ENCODE measurements at places on chromosomes 1 and 21. TPM values are rescaled to one million over a fixed set of nuclear protein-coding genes. Genes with fewer than 3 reads are reported as not detected.
A peak's percentile ranks its signal among the peaks of the same experiment; 100 is the strongest.

GRCh38 chr1:201552941-201553351 is 14.0 kb downstream of the NAV1 start:
- peaks cover 3% of the 10 kb centered on the region for H3K4me1 ChIP-seq
- no peaks in the 10 kb centered on the region for H3K36me3 ChIP-seq
- no peak overlapping the region for H3K4me3 ChIP-seq
- H3K27ac ChIP-seq = peak overlapping the region; percentile 45
- H3K27me3 ChIP-seq = no peaks in the 10 kb centered on the region

- no peaks in the 10 kb centered on the region for H3K36me3 ChIP-seq
- no peaks in the 10 kb centered on the region for H3K4me1 ChIP-seq
- H3K4me3 ChIP-seq = no peak overlapping the region
- H3K27me3 ChIP-seq = no peaks in the 10 kb centered on the region
- no peak overlapping the region for H3K27ac ChIP-seq
- DNase-seq = no peak
Observed at GRCh38 chr1:9186082-9186859, 48.3 kb upstream of the H6PD start.

DNA sequence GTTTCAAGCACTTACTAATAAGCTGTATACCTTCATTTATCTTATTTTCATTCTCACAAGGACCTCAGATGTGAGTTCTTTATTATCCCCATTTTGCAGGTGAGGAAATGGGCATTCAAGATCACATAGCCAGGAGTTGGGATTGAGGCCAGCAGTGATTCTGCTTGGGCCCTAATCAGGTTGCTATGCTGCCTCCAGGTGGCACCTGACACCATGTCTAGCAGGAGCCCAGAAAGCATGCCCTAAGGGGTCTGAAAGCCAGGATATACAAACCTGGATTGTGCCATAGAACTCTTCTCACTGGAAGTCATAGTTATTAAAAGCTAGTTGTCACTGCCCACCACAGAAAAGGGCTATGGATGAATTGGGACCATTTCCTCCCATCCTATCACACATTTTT is 61.1 kb downstream of the FYB2 start:
- H3K4me3 ChIP-seq = no peak overlapping the region
- peak; percentile 19 for DNase-seq
- no peaks in the 10 kb centered on the region for H3K4me1 ChIP-seq
- no peak overlapping the region for H3K27ac ChIP-seq
- no peaks in the 10 kb centered on the region for H3K27me3 ChIP-seq

- H3K27ac ChIP-seq = no peak overlapping the region
- no peaks in the 10 kb centered on the region for H3K4me1 ChIP-seq
- no peak overlapping the region for H3K4me3 ChIP-seq
- no peaks in the 10 kb centered on the region for H3K36me3 ChIP-seq
- H3K27me3 ChIP-seq = no peaks in the 10 kb centered on the region
- no peak for DNase-seq
Observed at GRCh38 chr1:198491596-198491995, 48.9 kb downstream of the ATP6V1G3 start.

The CFAP141 gene
- not detected for total RNA-seq

The FAM167B gene
- 1.2 TPM for total RNA-seq

Data from breast epithelium (tissue), 4 donors.